Lower lobe of right lung (tissue), 2 donors: ENCODE measurements at places on chromosomes 16 and 17.
A peak's percentile ranks its signal among the peaks of the same experiment; 100 is the strongest.

- H3K4me3 ChIP-seq: peak within 1 kb of the TSS; percentile 58
- peaks cover 51% of the 10 kb centered on the region for H3K27me3 ChIP-seq
- DNase-seq: no peak
- no peak within 1 kb of the TSS for H3K27ac ChIP-seq
Measured at GRCh38 chr17:81961087-81961511, at the start of gene NOTUM. NOTUM (minus strand) TSS chr17:81961187; CDS start chr17:81960909, 278 bp downstream.

DNA sequence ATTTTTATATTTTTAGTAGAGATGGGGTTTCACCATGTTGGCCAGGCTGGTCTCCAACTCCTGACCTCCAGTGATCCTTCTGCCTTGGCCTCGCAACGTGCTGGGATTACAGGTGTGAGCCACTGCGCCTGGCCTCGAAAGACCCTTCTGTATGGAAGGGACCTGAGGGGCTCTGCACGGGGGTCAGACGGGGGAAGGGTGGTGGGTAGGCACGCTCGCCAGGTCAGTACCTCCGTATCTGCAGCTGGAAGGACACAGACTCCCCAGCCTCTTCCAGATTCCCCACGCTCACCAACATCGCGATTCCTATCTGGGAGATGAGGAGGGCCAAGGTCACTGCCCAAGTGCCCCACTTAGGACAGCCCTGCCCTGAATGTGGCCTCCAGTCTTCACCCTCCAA lies 12.7 kb downstream of the ITGA2B start:
- H3K27me3 ChIP-seq: no peaks in the 10 kb centered on the region
- H3K27ac ChIP-seq: no peak overlapping the region
- peaks cover 8% of the 10 kb centered on the region for H3K4me1 ChIP-seq
- H3K4me3 ChIP-seq: no peak overlapping the region
- H3K36me3 ChIP-seq: no peaks in the 10 kb centered on the region
- DNase-seq: no peak

DNA sequence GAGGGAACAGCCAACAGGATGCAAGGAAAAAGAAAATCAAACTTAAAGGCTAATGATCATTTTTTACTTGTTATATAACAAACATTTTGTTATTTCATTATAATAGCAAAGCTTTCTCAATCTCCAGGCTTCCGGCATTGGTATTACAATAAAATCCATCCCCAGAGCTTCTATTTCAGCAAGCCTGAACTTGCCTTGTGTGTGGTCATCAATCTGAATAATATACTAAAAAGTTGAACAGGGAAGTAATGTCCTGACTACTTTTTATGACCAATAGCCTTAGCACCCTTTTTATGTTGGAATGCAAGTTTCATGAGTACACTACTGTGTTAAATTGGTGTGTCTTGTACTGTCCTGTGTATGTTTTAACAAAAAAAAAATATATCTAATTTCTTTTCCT lies 27.1 kb upstream of the VWA3A start:
- H3K4me1 ChIP-seq: peaks cover 3% of the 10 kb centered on the region
- no peak overlapping the region for H3K27ac ChIP-seq
- no peaks in the 10 kb centered on the region for H3K27me3 ChIP-seq
- no peak for DNase-seq

DNA sequence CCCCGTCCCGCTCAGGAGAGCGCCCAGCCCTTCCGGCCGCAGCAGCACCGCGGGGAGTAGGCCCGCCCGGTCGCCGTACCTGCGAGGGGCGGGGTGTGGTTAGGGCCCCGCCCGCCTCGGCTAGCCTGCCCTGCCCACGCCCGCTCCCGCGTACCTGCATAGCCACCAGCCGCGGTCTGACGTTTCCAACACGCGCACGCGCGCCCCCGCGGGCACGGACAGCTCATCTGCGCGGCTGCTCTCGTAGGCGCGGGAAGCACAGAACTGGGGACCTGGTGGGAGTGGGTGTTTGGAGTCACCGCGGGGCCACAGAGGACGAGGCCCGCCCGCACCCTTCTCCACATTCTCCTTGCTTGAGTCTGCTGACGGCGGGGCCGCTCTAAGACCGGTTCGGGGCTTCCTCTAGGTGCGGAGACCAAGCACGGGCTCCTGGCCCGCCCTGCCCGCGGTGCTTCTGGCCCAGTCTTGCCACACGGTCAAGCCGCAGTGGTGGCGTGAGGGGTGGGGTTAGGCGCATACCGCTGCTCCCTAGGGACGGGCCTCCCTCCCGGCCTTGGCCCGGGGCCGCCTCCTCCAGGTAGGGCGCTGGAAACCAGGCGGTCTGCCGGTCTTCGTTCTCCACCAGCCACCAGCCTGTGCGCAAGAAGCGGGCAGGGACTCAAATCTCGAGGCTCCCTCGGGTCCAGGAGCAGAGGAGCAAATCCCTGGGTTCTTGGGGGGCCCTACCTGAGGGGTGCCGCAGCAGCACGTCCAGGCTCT lies 1.8 kb downstream of the NOXO1 start:
- peaks cover 19% of the 10 kb centered on the region for H3K4me1 ChIP-seq
- H3K27me3 ChIP-seq: peaks cover 33% of the 10 kb centered on the region

- H3K36me3 ChIP-seq: no peaks in the 10 kb centered on the region
- H3K4me3 ChIP-seq: no peak overlapping the region
- DNase-seq: no peak
Measured at GRCh38 chr17:66720027-66720426, 114.9 kb upstream of the CACNG5 start.

- DNase-seq: no peak
- no peaks in the 10 kb centered on the region for H3K36me3 ChIP-seq
- no peaks in the 10 kb centered on the region for H3K27me3 ChIP-seq
- peak overlapping the region; percentile 75 for H3K27ac ChIP-seq
- peaks cover 28% of the 10 kb centered on the region for H3K4me1 ChIP-seq
- peak overlapping the region; percentile 79 for H3K4me3 ChIP-seq
Measured at GRCh38 chr17:62704381-62704971, 77.0 kb downstream of the MRC2 start.

DNA sequence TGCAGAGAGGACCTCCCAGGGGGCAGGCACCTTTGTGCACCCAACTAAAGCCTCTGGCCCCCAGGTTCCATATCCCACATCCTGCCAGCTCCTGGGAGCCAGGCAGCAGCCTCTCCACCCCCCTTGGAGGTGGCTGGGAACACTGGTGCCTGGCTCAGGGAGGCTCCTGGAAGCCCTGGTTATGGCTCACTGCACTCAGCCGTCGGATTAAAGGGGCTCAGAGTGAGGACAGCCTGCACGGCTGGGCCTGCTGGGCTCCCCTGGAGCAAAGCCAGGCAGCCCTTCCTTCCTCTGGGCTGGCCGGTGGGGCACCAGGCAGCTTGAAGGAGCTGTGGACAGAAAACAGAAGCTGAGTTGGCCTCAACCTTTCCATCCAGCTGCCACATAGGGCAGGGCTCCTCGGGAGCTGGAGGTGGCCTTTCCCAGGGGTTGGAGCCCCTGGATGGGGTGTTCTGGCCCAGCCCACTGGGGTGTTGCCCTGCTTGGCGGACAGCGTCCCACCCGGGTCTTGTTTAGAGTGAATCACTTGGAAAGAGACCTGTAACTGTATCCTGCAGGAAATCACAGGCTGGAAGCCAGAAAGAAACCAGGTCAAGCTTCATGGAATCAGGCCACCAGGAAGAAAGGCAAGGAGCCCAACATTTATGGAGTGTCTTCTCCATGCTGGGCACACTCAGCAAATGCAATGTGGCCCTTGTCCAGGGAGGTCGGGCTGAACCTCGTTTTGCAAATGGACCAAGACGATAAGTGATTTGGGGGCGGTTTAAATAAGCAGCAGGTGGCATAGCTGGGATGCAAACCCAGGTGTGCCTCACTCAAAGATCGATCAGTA lies 253.3 kb downstream of the SOX9 start:
- H3K36me3 ChIP-seq: no peaks in the 10 kb centered on the region
- no peak overlapping the region for H3K27ac ChIP-seq
- H3K4me1 ChIP-seq: no peaks in the 10 kb centered on the region
- H3K27me3 ChIP-seq: no peaks in the 10 kb centered on the region
- DNase-seq: no peak
- no peak overlapping the region for H3K4me3 ChIP-seq

DNA sequence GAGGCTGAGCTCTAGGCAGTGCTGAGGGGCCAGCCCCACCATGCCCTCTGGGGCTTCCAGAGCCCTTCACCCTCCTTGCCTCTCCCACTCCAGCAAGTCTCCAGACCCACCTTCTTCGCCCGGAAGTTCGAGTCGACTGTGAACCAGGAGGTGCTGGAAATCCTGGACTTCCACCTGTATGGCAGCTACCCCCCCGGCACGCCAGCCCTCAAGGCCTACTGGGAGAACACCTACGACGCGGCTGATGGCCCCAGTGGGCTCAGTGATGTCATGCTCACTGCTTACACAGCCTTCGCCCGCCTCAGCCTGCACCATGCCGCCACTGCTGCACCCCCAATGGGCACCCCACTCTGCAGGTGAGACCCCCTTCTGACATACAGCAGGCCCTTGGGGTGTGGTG lies 10.5 kb downstream of the XYLT2 start:
- H3K27me3 ChIP-seq: no peaks in the 10 kb centered on the region
- peaks cover 83% of the 10 kb centered on the region for H3K36me3 ChIP-seq
- H3K4me1 ChIP-seq: no peaks in the 10 kb centered on the region

DNA sequence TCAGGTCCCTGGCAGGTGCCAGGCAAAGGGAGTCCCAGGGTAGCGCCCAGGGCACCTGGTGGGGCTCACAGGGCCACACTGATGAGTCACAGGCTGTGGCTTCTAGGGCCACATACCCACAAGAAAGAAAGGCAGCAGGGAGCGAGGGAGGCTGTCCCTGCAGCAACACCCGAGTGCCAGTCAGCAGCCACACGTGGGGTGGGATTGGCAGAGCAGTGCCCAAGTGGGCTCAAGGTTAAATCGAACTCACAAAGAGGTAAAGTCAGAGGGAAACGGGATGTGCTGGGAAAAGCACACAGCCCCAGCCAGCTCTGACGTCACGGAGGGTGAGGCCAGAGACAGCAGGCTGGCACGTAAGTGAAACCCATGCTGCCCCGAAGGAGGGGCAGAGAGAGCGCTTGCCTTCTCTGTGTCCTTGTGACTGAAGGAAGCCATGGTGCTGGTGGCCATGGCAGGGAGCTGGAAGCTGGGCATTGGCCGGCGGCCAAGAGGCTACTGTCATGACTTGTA lies 33.8 kb downstream of the FA2H start:
- H3K36me3 ChIP-seq: no peaks in the 10 kb centered on the region
- no peaks in the 10 kb centered on the region for H3K4me1 ChIP-seq
- no peak overlapping the region for H3K27ac ChIP-seq
- H3K27me3 ChIP-seq: no peaks in the 10 kb centered on the region

GRCh38 chr17:28841901-28842281 lies 699 bp downstream of the FAM222B start:
- no peaks in the 10 kb centered on the region for H3K36me3 ChIP-seq
- DNase-seq: no peak
- no peaks in the 10 kb centered on the region for H3K27me3 ChIP-seq

- no peak overlapping the region for H3K4me3 ChIP-seq
- H3K27ac ChIP-seq: no peak overlapping the region
- H3K36me3 ChIP-seq: peaks cover 43% of the 10 kb centered on the region
- H3K27me3 ChIP-seq: no peaks in the 10 kb centered on the region
- no peak for DNase-seq
Measured at GRCh38 chr17:47117386-47117785, 71.7 kb downstream of the CDC27 start.

DNA sequence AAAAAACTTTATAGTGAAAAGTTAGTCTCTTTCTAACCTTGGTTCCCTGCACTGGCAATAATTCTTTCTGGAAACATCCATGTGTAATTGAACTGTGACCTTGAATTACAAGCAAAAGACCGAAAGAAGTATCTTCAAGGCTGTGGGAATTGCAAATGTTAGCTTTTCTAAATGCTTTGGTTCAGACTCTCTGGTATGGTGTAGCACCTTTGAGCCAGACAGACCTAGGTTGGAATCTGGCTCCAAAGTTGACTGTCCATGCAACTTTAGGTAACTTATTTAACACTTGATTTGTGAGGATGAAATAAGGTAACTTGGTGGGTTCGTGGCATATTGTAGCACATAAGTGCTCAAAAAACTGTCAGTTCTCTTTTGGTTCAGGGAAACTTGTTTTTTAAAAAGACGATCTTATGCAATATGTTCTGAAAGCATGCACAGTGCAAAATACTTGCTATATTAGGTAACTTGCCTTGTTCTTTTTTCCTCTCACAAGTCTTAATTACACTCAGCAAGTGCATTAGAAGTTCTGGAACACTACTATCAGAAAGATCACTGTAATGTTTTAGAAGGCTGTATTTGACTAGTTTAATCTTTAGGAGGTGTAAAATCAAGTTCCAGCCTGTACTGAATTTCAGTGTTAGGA lies 46.3 kb downstream of the TANGO6 start:
- H3K36me3 ChIP-seq: no peaks in the 10 kb centered on the region
- H3K27ac ChIP-seq: no peak overlapping the region
- no peak overlapping the region for H3K4me3 ChIP-seq
- no peaks in the 10 kb centered on the region for H3K27me3 ChIP-seq

GRCh38 chr17:1390432-1391367 lies 9.3 kb downstream of the YWHAE start:
- H3K27me3 ChIP-seq: no peaks in the 10 kb centered on the region
- H3K36me3 ChIP-seq: no peaks in the 10 kb centered on the region
- H3K27ac ChIP-seq: no peak overlapping the region
- no peak for DNase-seq

DNA sequence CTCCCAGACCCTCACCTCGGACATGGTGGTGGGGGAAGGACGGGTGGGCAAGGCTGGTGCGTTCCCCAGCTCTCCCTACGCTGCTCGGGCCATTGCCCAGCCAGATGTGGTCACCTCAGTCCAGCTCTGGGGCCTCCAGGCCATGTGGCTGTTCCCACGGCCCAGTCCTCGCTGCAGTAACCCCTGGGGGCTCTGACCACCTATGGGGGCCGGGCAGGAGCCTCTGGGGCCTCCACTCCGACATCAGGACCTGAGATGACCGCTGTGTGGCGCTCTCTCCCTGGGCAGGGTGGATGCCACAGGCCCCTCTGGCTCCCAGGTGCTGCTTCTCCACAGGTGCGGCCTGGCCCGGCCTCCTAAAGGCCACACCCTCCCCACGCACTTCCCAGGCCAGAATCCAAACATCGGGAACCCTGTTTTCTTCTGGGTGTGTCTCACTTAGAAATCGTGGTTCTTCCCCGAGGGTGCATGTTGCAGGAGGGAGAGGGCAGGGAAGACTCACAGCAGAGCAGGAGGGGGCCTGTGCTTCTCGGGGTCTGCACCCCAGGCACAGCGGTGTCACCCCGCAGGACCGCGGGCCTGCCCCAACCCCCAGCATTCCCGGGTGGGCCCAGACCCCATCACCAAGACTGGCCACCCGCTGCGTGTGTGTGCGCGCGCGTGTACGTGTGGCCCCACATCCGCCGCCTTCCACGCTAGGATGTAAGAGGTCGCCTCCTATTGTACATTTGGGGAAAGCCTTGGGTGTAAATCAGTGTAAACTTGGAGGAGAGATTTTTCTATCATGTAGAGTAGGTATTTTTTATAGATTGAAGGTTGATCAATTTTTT lies 5.9 kb upstream of the CAPN15 start:
- DNase-seq: no peak
- peaks cover 36% of the 10 kb centered on the region for H3K36me3 ChIP-seq
- no peak overlapping the region for H3K4me3 ChIP-seq
- H3K4me1 ChIP-seq: peaks cover 21% of the 10 kb centered on the region
- no peaks in the 10 kb centered on the region for H3K27me3 ChIP-seq
- no peak overlapping the region for H3K27ac ChIP-seq

GRCh38 chr16:85293904-85294642 lies 181.8 kb upstream of the CIBAR2 start:
- H3K27me3 ChIP-seq: no peaks in the 10 kb centered on the region
- no peaks in the 10 kb centered on the region for H3K36me3 ChIP-seq
- H3K27ac ChIP-seq: no peak overlapping the region
- no peak for DNase-seq
- H3K4me1 ChIP-seq: peaks cover 13% of the 10 kb centered on the region
